ENCODE measurements at places on chromosomes 1 and 21. TPM values are rescaled to one million over a fixed set of nuclear protein-coding genes. Genes with fewer than 3 reads are reported as not detected.

VWA5B1 gene
- total RNA-seq: 0.63 TPM

TSPEAR gene
- not detected for total RNA-seq

SPRR4 gene
- total RNA-seq: not detected

PTGER3 gene
- total RNA-seq: 0.94 TPM

SPRR1A gene
- total RNA-seq: not detected

PRSS38 gene
- not detected for total RNA-seq
